ENCODE measurements at places on chromosomes 4 and X.
A peak's percentile ranks its signal among the peaks of the same experiment; 100 is the strongest.

DNA sequence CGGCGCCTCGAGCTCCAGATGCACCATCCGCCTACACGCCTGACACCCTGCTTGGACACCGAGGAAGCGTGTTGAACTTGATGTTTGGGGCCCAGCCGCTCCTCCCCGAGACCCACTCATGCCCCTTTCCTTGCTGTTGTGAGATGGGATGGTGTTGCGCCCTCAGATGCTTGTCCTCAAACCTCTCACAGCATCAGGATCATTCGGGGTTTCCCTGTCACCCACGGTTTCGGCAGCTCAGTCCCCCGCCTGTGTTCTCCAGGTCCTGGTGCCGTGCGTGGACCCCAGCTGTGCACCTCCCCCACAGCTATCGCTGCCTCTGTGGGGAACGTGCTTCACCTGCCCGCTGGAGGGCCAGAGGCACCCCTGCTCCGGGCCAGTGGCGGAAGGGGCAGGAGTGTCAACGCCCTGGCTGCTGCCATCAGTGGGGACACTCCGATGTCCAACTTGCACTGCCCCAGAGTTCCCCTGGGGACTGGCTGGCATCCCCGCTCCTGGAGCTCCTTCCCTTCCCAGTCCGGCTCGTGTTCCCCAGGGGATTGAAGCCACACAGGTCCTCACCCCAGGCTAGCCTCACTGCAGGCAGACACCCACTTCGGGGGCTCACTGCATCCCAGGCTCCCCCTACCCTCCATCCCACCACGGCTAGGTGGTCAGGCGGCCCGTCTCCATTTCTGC is 82.3 kb upstream of the ADRA2C start:
- DNase-seq, result peak; percentile 43

DNA sequence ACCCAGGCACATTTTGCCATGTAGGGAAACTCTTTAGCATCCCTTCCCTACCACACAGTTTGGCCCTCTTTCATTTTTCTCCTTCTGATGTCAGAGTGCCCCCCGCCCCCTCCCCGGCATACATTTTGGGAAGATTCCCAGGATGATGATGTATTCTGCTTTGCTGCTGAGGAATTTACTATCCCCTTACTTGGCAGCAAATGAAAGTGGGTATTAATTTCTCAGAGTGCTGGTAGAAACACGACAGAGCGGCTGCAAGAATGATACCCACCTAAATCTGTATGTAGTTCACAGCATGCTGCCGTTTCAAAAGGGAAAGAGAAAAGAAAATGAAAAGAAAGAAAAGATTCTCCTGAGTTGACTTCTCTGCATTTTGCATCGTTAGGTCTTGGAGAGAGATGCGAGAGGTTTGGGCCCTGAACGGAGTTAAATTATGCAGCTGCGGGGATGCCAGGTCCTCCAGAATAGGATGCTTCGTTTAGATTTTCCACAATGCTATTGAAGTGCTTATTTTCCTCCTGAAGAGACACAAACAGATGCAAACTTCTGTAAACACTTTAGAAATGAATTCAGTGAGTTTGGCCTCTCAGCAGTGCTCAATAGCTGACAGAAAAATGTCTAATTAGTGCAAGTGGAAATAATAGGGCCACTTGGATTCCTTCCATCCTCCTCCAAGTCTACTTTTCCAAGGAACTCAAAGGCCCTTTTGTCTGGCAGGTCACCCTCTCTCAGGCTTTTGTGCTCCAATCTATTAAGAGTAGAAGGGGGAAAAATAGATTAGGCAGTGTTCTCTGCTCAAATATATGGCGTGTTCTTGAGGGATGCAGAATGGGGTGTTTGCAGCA is 106.2 kb downstream of the ALPK1 start:
- no peak for DNase-seq

DNA sequence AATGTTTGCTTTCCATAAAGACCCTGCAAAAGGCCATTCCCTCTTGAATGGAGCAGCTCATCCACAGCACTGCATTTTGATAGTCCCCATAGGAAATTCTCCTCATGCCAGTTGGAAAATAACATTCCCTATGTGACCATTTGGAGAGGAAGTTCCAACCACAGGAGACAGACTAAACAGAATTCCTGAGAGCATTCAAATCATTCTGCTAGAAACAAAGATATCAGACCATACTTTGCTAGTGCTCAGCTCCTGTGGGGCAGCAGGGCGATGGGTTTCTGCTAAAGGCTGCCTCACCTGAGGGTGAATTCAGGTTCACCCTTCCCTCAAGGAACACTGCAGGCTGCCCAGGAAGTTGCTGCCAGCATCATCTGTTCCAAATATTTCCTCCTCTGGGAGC is 58.8 kb downstream of the LNX1 start:
- no peak for DNase-seq

DNA sequence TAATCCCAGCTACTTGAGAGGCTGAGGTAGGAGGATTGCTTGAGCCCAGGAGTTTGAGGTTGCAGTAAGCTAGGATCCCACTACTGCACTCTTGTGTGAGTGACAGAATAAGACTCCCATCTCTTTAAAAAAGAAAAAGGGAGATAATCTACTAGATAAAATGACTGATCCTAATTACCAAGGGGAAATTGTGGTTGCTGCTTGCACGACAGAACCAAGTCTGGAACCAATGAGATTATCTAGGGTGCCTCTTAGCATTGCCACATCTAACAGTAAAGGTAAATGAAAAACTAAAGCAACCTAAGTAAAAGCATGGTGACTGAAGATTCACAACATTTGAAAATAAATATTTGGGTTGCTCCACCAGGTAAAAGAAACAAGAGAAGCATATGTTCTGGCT is 185.1 kb downstream of the PDHA2 start:
- DNase-seq, result no peak

GRCh38 chr4:112517067-112517634 is 1.2 kb upstream of the NEUROG2 start:
- no peak for DNase-seq

GRCh38 chrX:40539214-40540142 is 41.3 kb upstream of the ATP6AP2 start:
- DNase-seq, result no peak

DNA sequence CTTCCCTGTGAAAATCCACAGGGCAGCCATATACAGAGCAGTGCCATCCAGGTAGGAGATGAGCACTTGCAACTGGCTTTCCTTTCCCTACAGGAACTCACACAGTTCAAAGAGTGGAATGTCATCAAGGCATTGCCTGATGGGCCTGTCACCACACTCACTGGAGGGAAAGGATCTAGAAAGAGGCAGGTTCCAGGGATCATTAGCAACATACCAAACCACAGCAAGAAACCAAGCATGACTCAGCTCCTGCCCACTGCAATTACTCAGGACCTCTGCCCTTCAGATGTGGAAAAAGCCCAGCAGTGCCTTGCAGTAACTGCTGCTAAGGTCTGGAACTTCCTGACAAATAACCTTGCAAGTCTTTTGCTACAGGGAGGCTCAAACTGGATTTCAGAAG is 101.2 kb downstream of the ZNF674 start:
- no peak for DNase-seq

GRCh38 chr4:154067786-154068185 is 278.9 kb upstream of the SFRP2 start:
- DNase-seq, result no peak

GRCh38 chrX:107686792-107687191 is 58.5 kb downstream of the PRPS1 start:
- DNase-seq, result no peak

GRCh38 chr4:141473026-141473540 is 163.3 kb upstream of the IL15 start:
- DNase-seq, result no peak

DNA sequence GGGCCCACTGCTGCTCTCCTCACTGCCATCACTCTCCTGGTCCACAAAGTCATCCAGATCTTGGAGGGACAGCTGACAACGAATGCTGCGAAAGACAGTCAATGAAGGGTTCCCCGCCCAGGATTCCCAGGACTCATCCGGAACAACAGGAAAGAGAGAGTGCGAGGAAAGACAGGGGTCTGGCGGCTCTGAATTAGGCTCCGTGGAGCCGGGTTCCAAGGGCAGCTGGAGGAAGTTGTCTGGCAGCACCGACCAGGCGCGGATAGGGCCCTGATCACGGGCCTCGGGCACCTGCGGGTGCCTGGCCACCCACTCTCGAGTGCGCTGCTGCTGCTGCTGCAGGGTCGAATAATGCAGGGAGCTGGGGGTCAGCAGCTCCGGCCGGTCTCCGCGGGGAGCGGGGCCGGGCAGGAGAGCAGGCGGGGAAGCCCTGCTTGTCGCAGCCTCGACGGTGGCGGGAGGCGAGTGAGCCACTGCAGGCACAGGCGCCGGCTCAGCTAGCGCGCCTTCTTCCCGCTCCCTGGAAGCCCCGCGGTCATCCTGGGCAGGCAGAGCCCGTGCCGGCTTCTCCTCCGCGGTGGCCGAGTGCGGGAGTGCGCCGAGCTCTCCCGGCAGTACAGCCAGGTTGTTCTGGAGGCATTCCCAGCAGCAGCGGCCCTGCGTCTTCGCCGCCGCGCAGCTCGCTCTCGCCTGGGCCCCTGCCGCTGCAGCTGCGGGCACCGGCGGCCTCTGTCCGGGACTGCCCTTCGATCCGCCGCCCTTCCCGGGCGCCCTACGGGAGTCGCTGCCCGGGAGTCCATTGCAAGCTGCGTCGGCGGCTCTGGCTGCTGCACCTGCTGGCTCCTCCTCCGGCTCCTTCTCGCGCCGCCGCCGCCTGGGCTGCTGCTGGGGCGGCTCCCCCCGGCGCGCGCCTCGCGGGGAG is 1.1 kb downstream of the SOWAHB start:
- DNase-seq, result peak; percentile 78

GRCh38 chr4:26873391-26874026 is 12.9 kb downstream of the STIM2 start:
- DNase-seq, result no peak

- no peak for DNase-seq
These were observed 180.7 kb downstream of the CEP135 start for GRCh38 chr4:56129431-56129861.

GRCh38 chr4:171710743-171711142 is 102.5 kb upstream of the GALNTL6 start:
- DNase-seq, result no peak

GRCh38 chrX:3582451-3582850 is 131.0 kb downstream of the PRKX start:
- DNase-seq, result no peak

DNA sequence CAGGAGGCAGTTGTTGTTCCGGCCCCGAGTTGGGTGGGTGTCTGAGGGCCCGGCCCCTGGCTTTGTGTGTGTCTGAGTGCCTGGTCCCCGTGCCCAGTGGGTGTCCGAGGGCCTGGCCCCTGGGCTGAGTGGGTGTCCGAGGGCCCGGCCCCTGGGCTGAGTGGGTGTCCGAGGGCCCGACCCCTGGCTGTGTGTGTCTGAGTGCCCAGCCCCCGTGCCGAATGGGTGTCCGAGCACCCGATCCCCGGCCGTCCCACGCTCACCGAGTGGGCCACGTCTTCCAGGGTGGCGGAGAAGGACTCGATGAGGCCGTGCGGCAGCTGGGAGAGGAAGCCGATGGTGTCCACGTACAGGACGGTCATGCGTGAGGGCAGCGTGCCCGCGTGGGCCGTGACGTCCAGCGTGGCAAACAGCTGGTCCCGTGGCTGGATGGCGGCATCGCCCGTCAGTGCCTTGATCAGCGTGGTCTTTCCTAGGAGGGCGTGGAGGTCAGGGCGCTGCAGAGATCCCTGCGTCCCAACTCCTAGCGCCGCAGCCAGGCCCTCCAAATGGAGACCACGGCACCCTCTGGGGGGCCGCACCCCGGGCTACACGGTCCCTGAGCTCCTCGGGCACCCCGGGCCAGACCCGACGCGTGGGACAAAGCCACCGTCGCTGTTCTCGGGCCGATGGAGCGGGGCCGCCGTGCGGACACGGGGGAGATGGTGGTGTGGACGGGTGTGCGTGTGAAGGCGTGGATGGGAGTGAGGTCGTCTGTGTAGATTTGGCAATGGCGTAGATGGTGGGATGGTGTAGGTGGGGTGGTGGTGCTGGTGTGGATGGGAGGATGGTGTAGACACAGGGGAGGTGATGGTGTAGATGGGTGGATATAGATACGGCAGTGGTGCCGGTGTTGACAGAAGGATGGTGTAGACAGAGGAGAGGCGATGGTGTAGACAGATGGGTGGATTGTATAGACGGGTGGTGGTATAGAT is 7.2 kb downstream of the GTPBP6 start:
- DNase-seq, result peak; percentile 75

DNA sequence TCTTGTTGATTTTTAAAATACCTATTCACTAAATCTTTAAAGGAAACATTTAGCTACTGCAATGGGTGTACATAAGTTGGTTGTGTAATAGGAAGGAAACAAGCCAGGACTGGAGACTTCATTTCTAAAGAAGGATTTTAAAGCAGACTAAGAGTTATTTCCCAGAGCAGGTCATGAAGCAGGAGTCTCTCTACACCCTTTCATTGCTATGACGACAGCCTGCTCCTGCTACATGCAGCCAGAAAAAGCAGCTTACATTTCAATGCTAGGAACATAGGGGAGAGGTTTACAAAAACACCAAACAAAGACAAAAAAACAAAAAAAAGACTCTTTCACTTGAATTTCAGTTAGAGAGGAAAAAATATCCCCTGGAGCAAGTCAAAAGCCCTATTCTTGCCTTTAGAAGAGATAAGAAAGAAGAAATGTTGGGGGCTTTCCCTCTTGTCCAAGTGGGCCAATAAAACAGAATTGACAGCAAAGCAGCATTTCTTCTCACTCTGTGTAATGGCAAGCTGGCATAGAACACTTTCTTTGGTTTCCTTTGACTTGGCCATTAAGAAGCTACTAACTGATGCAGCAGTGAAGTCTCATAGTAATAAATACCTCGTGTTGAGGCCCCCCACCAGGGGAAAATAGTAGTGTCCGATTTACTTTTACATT is 3.4 kb downstream of the SPARCL1 start:
- DNase-seq, result no peak

DNA sequence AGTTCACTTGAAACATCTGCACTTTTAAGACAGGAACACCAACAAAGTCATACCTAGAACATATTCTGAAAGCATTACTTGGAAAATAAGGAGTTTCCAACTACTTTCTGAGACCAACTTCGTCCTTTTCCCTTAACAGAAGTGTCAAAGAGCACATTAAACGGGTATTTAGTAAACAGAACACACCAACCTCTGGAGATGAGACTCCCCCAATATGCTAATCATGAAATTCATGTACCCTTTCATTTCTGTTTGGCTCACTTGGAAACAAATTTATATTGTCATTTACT is 69.2 kb downstream of the NOCT start:
- no peak for DNase-seq

GRCh38 chrX:63686878-63687714 is 97.9 kb downstream of the ARHGEF9 start:
- no peak for DNase-seq

- no peak for DNase-seq
These were observed 14.9 kb downstream of the SNX12 start for GRCh38 chrX:71053217-71053621.

DNA sequence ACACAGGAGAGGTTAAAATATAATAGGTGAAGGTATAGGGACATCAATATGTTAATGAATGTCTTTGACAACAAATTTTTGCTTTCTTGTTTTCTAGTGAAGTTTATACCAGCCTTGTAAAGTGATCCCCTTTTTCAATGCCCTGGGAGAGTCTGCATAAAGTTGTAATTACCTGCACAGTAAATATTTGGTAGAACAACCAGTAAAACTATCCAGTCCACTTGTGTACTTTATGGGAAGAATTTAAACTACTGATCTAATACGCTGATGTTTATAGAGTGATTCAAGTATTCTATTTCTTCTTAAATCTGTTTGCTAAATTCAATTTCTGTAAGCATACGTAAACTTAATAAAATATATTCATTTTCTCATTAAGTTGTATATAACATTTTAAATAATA is 103.3 kb downstream of the GPM6A start:
- DNase-seq, result no peak

GRCh38 chr4:153507310-153508073 is 41.3 kb downstream of the TMEM131L start:
- DNase-seq, result no peak

Data from aorta (tissue), 5 donors.